ENCODE measurements at places on chromosomes 2 and 18.

GRCh38 chr2:64525317-64525613, 1.1 kb downstream of the AFTPH start:
- no peak for DNase-seq

DNA sequence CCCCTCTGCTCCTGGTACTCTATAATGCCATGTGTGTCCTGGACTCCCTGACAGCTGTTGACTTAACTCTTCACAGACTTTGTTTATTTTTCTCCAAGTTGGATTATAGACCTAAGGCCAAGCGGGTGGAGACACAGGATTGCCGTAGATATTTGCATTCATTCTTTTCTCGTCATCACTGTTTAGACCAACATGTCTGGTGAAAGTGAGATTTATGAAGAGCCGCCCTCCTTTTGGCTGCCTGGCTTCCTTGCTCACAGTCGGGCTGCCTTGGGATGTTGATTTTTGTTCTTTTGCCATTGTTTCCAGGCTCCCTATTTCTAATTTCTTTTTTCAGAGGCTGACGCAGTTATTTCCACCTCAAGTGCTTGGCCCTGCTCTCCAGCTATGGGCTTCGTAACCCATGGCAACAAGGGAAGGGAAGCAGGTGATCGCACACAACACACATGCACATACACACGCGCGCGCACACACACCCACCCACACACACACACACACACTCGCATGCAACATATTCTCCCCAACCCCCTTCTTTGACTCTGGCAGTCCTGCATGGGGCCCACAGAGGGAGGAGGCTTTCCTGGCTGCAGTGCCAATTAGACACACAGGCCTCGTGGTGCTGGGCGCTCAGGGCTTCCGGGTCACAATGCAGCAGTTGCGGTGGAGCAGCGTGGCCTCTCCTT, 296.5 kb downstream of the MTX2 start:
- no peak for DNase-seq

DNA sequence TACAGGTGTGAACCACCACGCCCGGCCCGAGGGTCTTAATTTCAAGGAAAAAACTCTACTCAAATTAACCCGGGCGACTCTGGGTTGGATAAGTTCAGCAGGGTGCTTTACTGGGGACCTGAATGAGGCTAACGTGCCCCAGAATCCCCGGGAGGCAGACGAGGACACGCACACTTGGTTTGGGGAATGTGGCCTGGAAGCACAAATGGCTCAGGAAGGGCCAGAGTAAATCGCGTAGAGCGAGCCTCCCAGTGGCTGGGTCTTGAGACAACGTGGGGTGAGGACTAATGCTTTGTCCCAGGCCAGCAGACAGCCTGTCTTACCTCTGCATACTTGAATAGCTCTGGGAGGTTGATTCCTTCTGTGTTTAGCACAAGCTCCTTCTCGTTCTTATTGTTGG, 75.8 kb downstream of the POLR1A start:
- no peak for DNase-seq

DNA sequence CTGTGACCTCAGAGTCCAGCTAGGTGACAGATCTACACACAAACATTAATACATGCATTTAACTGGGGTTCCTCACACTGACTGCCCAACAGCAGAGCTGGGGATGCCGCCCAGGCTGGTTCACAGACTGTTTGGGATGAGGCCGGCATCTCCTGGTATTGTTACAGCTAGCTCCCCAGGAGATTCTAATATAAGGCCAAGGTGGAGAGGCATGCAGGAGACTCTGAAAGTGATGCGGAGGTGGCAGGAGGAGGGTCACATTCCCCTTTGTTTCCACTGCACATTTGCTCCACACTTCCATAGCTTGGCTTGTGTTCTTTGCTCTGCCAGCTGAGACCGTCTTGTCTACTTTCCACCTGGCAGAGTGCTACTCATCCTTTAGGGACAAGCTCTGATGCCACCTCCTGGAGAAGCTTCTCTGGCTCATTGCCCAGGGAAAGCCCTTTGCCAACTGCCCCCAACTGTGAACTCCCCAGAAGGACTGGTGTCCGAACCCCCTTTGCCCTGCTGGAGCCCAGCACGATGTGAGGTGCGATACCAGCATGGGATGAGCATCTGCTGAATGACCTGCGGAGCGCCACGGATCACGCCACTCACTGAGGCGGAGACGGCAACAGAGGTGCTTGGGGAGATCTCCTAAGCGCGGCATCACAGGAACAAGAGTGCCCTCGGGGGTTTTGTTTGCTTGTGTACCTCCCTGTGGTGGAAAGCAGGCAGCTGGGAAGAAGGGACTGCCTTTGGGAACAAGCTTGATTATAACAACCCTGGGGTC, 88.8 kb downstream of the UXS1 start:
- no peak for DNase-seq

DNA sequence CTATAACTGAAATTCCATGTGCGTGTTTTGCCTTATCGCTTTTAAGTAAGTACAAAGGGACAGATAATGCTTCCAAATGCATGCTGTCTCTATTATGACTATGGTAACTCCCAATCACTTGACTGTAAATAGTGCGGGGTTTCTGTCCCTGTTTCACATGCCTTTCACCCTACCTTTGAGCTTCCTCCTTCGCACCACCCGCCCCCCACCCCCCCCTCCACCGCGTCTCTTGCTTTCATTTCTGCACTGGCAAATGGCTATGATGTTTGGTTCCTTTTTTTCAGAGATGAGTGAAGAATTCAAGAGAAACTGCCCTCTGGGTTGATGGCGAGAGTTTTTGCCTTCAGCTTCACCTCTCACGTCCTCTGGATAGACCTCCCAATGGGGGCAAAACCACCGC, 25.0 kb upstream of the SPP2 start:
- no peak for DNase-seq

Data from HFF-Myc (cell line).